ENCODE measurements at places on chromosomes 7 and 10.

DNA sequence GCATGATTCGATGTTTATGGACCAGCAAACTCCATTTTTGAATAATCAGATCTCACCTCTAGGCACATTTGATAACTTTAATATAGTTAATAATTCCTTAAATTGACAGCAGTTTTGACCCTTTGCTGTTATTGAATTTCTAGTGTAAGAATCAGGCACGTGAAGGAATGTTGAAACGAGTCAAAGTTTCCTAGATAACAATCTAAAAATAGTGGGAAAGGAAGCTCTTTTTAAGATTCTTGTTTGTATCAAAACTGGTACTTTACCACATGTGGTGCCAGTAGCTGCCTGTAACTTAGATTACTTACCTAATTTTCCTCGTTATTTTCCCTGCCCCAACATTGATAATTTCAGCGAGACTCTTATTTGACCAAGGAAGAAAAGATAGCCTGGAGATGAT lies 757.8 kb upstream of the KCND2 start:
- DNase-seq, result no peak

DNA sequence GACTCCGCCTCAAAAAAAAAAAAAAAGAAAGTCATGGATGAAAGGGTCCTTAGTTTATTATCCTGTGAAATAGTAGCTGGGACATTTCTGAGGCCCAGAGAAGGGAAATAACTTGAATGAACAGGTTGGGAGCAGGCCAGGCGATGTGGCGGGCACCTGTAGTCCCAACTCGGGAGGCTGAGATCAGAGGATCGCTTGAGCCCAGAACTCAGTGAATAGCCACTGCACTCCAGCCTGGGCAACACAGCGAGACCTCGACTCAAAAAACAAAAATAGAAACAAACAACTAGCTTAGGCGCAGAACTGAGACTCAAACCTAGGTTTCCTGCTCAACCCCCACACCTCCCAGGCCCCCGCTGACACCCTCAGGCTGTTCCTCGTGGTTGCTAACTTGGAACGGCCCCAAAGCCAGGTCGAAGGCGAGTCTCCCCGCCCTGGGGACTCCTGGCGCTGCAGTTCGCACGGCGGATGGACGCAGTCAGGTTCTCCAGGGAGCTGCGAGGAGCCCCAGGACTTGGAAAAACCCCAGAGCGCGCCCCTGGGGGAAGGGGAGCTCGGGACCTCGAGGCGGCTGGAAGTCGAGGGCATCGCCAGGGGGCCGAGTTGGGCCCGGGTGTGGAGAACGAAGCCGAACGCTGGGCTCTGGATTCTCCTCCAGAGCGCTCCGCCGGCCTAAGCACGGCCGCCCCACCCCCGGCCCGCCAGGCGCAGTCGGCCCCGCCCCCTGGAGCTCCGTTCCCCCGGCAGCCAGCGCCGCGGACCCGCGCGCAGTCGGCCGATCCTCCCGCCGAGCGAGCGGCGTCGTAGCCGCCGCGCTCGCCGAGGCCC lies at the start of gene STOX1:
TSS of gene STOX1 (plus strand) at position 768 of the 828 bp plus-strand sequence. CDS start 93 bp downstream, outside the sequence.
- peak; percentile 28 for DNase-seq

DNA sequence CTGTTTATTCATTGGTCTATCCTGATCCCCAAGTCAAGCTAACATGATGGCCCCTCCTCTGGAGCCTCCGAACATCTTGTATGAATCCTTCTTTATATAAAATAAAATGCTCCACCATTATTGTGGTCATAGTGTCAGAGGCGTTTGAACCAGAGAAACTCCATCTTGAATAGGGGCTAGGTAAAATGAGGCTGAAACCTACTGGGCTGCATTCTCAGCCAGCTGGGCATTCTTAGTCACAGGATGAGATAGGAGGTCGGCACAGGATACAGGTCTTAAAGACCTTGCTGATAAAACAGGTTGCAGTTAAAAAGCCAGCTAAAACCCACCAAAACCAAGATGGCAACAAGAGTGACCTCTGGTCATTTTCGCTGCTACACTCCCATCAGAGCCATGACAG lies 905.8 kb upstream of the AUTS2 start:
- no peak for DNase-seq

GRCh38 chr10:51403521-51403920 lies 295.9 kb downstream of the CSTF2T start:
- DNase-seq, result no peak

DNA sequence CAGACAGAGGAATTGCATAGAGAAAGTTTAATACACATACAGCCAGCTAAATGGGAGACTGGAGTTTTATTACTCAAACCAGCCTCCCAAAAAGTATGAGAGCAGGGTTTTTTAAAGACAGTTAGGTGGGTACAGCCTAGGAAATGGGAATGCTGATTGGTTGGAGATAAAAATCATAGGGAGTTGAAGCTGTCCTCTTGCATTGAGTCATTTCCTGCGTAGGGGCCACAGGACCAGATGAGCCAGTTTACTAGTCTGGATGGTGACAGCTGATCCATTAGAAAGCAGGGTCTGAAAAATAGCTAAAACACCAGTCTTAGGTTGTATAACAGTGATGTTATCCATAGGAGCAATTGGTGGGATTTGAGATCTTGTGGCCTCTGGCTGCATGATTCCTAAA lies 76.1 kb upstream of the POM121L12 start:
- no peak for DNase-seq

- DNase-seq, result no peak
Measured at GRCh38 chr10:14579405-14579804, 195.3 kb downstream of the FAM107B start.

DNA sequence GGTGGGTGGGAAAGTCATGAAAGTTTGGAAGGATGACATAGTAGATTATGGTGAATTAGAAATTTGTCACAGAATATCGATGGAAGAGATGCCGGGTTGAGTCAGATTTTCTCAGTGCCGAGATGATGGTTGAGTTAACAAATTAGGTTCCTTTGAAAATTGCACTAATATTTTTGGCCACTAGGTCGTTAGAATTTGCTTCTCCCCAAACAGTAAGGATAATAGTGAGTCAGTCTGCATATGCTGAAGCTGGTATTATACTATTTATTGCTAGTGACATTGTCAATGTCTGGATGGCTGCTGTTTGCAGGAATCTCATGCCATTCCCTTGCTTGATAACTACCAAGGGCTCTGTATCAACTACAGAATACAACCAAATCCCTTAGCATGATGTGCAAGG lies 37.7 kb upstream of the MINDY3 start:
- DNase-seq, result no peak

GRCh38 chr7:41039386-41039953 lies 663.4 kb downstream of the INHBA start:
- DNase-seq, result no peak

DNA sequence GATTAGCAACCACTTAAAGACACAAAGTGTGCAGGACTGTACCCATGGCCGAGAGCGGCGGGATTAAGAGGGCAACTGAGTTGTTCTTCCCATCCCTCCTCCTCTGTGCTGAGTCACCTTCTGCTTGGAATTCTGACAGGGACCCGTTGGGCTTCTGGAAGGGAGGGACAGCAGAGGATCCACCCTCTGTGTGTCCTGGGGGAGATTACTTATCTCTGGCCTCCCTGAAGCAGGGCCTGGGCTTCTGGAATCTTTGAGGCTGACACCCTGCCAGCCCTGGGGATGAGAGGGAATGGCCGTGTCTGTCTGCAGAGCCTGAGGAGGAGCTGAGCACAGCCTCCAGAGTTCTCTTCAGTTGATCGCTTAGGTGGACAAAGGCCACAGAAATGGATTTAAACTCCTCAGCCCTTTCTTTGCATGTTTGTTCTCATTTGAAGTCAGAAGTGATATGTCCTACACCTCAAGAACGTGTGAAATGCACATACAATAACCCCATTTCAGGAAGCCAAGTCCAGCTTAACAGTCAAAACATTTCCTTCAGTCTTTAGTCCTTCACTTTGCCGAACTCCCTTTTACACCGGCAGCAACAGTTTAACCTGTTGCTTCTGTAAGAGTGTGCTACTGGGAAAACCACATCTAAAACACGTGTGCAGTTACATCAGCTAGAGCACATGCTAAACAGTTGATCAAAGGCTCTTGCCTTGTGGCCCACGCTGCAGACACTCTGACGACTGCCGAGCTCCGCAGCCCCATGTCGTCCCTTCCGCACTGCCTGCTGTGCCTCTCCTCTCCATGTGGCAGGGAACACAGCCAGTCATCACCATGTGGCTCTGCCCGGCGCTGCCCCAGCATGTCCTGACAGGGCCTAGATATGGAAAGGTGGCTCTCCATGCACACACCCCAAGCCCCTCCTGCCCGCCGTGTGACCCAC lies 55.7 kb downstream of the IKZF1 start:
- peak; percentile 75 for DNase-seq

- DNase-seq, result no peak
Measured at GRCh38 chr10:69491611-69492010, 40.3 kb downstream of the TSPAN15 start.

- no peak for DNase-seq
Measured at GRCh38 chr10:7337431-7338171, 73.2 kb downstream of the SFMBT2 start.

- DNase-seq, result no peak
Measured at GRCh38 chr7:95041031-95041430, 133.6 kb downstream of the PPP1R9A start.

DNA sequence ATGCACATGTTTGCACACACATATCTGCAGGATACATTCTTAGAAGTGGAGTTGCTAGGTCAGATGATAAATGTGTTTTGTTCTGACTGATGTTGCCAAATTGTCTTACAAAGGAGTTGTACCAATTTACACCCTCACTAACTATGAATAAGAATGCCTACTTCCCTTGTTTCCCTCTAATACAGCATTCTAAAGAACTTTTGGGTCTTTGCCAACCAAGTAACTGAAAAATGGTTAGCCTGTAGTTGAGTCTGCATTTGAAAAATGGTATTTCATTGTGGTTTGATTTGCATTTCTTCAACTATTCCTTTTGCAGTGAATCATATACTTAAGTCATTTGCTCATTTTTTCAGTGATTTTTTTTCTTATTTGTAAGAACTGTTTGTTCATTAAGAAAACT lies 48.4 kb downstream of the TMEM26 start:
- DNase-seq, result no peak

- no peak for DNase-seq
Measured at GRCh38 chr7:71198391-71198790, 66.4 kb downstream of the GALNT17 start.

DNA sequence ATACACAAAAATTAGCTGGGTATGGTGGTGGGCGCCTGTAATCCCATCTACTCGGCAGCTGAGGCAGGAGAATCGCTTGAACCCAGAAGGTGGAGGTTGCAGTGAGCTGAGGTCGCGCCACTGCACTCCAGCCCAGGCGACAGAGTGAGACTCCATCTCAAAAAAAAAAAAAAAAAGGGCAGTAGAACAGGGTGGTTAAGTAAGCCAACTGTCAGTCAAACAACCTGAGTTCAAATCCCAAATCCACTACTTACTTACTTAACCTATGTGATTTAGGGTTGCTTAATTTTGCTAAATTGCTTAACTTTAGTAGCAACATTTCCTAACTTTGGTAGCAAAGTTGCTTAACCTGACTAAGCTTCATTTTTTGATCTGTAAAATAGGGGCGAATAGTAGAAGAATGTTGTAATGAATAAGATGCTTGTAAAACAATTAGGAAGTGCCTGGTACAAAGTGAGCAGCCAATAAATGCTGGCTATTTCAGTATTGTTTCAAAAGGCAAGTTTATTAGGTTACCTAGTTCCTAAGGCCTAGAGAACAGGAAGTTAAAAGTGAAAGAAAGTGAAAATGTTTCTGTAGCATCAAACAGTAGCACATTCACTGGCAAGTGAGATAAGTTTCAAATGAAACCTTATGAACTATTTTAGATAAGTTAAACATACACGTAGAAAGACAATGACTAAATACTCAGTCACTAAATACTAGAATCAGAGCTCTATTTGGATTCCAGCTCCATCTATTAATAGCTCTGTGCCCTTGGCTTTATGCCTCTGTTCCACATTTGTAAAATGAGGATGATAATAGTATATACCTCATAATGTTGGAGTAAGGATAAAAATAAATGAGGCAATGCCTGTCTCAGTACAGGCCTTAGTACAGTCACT lies 64.3 kb downstream of the HOXA1 start:
- no peak for DNase-seq

DNA sequence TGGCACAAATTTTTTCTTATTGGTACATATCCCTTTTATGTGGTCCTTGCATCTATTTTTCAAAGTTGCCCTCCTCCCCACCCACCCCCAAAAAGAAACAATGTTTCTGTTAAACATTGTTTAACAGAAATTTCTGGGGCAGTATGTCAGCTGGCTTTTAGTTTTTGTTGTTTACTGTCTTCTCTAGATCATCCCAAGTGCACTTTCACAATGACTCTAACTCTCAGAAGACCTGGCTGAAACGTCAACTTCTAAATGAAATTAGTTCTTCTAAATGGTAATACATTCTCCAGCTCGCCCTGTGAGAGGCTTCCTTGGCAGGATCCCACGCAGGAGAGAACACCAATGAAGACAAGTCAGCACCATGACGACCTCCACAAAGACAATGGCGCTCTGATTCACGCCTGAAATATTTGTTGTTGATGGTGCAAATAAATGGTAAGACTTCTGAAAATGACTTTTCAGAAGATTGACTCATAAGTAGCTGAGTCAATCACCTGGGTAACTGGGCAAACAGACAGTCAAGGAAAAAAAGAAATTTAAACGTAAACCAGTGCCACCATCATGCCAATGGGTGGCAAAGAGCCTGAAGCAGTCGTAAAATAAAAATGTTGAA lies 293.7 kb downstream of the FZD1 start:
- DNase-seq, result no peak

DNA sequence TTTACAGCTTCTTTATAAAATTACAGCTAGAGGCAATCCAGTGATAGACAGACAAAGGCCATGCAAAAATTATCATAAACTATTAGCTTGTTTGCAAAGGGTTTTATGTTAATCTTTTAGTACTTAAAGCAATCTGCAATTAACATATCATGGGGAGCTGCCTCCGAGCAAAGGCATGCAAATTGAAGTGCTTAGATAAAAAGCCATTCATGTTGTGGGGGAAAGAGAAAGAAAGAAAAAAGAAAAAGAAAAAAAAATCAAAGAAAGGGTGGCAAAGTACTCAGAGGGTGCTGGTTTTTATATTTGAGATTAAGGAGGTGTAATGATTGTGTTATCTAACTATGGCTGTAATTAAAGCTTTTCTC lies 799.5 kb downstream of the LRMDA start:
- no peak for DNase-seq

DNA sequence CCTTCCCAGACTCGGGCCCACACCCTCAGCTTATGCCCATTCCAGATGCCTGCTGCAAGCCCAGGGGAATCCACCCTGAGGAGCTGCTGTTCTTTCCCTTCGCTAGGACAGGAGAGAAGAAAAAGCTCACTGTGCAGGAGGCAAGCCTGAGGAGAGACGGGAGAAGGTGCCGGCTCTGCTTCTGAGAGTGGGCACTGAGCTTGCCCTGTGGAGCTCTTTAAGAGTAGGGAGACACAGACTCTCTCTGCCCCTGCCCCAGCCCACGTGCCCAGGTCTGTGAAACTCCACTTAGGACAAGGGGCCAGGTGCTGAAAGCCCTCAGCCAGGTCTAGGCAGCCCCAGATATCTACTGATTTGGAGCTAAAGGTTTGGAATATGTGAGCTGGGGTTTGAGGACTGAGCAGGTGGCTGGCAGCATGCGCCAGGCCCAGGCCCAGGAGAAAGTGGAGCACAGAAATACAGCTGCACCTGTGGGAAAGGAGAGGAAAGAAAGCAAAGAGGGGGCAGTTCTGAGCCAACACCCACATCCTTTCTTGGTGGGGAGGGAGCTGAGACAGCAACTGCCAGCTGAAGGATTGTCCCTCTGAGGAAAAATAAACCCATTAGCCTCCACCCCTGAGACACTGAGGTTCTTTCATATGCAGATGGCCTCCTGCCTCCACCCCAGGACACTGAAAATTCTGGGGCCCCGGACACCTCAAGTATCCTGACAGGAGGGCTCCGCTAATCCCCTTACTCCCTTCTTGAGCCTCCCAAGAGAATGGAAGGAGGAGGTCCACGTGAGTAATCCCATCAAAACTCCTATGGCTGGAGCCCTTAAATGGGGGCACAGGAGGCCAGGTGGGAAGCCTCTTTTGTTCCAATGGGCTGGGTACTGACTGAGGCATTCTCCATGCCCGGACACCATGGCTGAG lies 7.3 kb downstream of the POLL start:
- DNase-seq, result no peak

Measured in activated T-helper 1 cell treated with anti-CD3 and anti-CD28 coated beads, Interleukin-2, amount 50 U/mL, for 16 hours (primary cell).